ENCODE measurements at places on chromosomes 13 and 19.

- no peak for DNase-seq
Observed at GRCh38 chr13:50884265-50884664, 25.3 kb upstream of the RNASEH2B start.

DNA sequence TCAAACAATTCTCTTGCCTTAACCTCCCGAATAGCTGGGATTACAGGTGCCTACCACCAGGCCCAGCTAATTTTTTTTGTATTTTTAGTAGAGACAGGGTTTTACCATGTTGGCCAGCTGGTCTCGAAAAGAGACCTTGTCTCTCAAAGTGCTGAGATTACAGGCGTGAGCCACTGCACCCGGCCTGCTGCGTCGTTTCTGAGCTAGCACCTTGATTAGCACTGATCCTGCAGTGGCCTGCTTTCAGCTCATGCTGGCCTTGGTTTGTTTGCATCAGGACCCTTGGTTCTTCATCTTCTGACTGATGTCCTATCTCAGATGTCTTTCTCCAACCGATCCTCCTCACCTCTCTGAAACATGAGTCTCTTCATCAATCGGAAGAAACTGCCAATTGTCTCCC is 4.9 kb upstream of the TFDP1 start:
- DNase-seq = no peak

DNA sequence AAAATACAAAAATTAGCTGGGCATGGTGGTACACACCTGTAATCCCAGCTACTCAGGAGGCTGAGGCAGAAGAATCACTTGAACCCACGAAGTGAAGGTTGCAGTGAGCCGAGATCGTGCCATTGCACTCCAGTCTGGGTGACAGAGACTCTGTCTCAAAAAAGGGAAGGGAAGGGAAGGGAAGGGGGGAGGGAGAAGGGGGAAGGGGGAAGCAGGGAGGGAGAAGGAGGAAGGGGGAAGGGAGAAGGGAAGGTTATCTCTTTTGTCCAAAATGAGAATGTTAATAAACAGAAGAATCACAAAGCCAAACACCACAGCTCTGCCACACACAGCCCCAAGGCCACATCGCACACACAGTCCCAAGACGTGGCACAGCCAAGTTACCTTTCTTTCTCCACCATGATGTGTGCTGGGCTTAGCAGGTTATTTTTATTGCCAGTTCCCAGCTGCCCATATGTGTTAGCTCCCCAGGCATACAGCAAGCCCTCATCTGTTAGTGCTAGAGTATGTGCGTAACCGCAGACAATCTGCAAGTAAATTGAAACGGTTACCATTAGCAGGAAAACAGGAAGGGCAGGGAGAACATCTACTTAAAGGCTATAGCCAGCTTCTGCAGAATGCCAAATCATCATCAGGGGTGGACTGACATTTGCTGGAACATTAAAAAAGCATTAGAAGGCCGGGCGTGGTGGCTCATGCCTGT is 34.3 kb downstream of the RCBTB1 start:
- DNase-seq = no peak

- DNase-seq = no peak
Observed at GRCh38 chr13:24854311-24854710, 90.3 kb downstream of the RNF17 start.

DNA sequence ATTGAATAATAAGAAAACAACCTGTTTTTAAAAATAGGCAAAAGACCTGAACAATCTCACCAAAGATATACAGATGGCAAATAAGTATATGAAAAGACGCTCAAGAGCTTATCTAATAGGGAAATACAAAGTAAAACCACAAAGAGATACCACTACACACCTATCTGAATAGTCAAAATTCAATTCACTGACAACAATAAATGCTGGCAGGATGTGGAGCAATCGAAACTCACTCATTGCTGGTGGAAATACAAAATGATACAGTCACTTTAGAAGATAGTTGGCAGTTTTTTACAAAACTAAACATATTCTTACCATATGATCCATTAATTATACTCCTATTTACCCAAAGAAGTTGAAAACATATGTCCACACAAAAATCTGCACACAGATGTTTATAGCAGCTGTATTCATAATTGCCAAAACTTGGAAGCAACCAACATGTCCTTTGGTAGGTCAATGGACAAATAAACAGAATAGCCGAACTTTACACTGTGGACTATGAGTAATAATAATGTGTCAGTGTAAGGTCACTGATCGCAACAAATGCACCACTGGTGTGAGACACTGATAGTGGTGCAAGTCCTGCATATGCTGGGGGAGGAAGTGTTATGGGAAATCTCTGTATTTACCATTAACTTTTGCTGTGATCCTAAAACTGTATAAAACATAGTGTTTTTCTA is 20.8 kb downstream of the ZC3H13 start:
- no peak for DNase-seq

- DNase-seq = peak; percentile 66
Observed at GRCh38 chr19:43784241-43784980, 3.6 kb upstream of the KCNN4 start.
